ENCODE measurements at places on chromosomes 2 and 18.
A peak's percentile ranks its signal among the peaks of the same experiment; 100 is the strongest.

- DNase-seq: no peak
These were observed 10.0 kb upstream of the AGFG1 start for GRCh38 chr2:227461811-227462461.

DNA sequence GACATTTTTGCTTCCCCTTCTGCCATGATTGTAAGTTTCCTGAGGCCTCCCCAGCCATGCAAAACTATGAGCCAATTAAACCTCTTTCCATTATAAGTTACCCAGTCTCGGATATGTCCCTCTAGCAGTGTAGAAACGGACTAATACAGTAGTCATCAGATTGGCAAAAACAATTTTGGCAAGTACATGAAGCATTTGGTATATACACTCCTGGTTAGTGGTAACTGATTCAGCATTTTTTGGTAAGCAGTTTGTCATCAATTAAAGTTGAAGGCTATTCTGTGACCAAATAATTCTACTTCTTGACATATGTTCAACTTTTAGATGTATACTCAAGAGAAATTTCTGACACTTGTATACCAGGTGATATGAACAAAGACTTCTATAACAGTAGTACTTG lies 190.5 kb upstream of the STON1 start:
- DNase-seq: no peak

DNA sequence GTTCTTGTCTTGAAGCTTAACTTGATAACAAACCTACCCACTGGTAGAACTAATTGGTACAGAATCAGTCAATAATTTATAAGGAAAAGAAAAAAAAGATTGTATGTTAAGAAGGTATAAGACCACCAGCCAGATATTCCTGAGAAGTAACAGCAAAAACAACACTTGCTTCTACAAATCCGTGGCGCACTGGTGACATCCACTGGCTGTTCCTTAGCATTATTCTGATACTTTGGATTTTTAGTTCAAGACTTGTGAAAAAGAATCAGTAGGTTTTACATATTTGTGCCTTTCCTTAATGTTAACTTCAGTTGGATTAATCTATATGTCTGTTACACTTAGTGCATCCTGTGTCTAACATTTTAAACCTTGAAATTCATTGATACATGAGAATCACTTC lies 141.8 kb downstream of the GRB14 start:
- peak; percentile 53 for DNase-seq

DNA sequence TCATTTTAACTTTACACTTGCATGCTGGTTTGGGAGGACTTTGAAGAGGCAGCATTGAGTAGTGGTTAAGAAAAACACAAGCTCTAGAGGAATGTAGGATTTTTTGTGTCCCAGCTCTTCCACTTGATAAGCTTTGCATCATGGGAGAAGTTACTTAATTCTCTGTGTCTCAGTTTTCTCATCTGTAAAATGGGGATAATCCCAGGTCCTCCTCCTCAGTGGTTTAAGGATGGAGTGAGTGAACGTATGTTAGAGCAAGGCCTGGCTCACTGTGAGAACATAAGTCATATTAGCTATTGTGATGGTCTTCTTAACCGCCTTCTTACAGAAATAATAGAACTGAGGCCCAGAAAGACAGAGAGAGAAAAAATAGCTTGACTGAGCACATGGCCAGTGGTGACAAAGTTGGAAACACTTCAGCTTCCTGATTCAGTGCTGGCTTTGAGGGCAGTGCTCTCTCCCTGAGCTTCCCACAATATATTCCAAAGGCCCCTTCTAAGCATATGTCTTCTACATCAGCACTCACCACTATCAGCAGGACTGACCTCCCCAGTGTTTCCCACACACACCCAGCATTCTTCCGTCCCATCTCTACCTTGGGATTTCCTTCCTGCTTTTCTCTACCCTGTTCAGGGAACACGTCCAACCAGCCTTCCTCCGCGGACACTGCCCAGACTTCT lies 214.9 kb upstream of the TNP1 start:
- no peak for DNase-seq

GRCh38 chr2:196479350-196479749 lies 160.2 kb upstream of the CCDC150 start:
- no peak for DNase-seq

DNA sequence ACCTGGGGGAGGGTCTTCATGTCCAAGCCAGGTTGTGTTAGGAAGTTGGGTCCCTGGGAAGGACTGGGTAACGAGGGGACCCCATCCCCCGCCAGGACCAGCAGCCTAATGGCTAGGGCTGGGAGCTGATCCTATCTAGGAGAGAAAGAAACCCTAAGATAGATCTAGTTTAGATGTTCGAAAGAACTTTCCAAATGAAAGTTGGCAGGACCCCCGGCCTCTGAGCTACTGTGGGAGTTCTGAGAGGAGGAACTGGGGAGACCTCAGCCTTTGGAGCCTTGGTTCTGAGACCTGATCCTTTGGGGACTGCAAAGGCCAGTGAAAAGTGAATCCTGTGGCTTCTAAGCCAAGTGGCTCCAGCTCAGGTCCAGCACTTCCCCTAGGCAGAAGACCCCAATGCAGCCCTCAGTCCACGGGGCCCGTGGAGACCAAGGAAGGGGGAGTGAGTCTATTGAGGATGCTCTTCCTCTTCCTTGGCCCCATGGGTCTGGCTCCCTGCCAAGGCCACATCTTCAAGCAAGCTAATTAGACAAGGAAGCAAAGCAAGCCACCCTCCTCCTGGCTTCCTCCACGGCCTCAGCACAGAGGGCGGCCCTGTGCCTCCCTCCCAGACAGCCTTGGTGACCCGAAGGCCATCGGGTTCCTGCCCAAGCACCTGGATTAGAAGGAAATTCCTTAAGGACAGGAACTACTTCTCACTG lies 23.5 kb downstream of the CCT7 start:
- no peak for DNase-seq

DNA sequence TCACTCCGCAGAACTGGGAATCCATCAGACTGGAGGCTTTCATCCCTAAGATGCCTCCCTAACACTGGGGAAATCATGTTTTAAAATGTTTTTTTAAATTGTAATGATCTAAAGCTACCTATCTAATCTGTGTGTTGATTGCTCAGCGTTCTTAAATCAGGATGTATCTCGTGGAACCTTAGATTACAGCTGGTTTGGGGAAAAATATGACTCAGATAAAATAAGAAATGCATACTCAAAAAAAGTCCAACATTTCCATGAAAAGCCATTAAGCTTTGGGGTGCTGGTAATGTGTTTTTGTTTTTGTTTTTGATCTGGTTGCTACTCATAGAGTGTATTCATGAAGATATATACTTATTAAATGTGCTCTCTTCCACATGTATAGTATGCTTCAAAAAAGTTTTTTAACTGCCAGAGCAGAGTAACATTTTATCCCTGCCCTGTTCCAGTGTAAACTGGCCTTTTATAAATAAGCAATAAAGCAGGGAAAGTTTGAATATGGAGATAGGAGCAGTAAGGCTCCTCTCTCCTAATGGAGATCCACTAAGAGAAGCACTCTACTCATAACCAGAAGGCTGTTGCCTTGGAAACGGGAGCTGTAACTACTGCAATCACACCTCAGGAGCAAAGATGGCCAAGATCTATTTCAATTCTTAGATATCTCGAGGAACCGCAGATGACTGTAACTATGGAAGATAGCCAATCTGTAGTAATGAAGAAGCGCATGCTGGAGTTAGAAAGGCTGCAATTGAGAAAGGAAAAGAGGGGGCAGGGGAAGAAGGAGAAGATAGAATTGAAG lies 41.6 kb downstream of the ANKRD44 start:
- DNase-seq: no peak

GRCh38 chr2:76667821-76668271 lies 854.3 kb downstream of the LRRTM4 start:
- DNase-seq: no peak
